ENCODE measurements at places on chromosomes 13 and 19.

DNA sequence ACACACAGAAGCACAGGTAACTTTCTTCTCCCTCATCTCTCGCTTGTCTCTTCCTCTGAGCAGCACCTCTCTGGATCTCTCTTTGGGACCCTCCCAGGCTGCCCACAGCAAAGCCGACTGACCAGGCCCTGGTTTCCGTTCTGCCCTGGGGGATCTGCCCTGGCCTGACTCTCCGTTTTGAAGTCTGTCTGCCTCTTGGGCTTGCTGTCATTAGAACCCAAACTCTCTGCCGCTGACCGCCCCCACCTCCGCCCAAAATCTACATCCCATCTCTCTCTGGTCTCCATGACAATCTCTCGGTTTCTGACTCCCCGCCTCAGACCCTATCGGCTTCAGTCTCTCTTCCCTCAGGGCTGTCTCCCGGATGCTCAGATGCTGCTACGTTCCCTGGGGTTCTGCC lies 6.9 kb downstream of the KCNC3 start:
- no peak for DNase-seq

- no peak for DNase-seq
Observed at GRCh38 chr13:75418997-75419396, 63.0 kb downstream of the TBC1D4 start.

DNA sequence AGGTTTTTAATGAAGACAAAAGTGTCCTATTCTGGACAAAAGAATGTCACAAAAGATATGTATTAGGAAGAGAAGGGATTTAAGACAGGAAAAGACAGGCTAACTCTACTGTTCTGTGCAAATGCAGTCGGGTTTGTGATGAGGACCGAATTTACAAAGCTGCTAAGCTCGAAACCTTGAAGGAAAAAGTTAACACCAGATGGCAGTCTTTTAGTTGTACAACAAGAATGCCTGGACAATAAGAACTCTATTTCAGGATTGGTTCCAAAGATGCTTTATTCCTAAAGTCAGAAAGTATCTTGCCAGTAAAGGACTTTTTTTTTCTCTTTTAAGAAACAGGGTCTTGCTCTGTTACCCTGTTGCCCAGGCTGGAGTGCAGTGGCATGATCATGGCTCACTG lies 51.1 kb downstream of the HS6ST3 start:
- DNase-seq, result no peak

GRCh38 chr13:29907670-29908069 lies 57.3 kb upstream of the UBL3 start:
- DNase-seq, result no peak

- DNase-seq, result no peak
Observed at GRCh38 chr13:39577203-39577602, 25.8 kb downstream of the LHFPL6 start.

DNA sequence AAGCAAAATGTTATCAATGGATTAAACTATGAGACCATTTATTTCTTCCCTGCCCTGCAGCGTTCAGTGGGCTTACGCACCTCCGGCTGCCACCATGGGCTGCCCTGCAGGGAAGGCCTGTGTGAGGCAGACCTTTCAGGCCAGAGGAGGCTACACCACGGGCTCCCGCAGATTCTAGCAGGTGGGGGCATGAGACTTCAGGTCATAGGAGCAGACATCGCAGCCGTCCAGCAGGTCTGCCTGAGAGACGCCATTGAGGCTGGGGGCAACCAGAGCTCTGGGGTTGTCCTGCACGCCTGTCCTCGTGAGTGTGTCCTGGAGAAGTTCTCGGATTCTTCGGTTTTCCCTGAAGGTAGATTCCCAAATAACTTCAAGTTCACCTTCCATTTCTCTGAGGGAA lies 9.4 kb upstream of the SLC7A9 start:
- DNase-seq, result no peak

- DNase-seq, result no peak
Observed at GRCh38 chr19:49976496-49976895, 15.5 kb upstream of the SIGLEC11 start.

DNA sequence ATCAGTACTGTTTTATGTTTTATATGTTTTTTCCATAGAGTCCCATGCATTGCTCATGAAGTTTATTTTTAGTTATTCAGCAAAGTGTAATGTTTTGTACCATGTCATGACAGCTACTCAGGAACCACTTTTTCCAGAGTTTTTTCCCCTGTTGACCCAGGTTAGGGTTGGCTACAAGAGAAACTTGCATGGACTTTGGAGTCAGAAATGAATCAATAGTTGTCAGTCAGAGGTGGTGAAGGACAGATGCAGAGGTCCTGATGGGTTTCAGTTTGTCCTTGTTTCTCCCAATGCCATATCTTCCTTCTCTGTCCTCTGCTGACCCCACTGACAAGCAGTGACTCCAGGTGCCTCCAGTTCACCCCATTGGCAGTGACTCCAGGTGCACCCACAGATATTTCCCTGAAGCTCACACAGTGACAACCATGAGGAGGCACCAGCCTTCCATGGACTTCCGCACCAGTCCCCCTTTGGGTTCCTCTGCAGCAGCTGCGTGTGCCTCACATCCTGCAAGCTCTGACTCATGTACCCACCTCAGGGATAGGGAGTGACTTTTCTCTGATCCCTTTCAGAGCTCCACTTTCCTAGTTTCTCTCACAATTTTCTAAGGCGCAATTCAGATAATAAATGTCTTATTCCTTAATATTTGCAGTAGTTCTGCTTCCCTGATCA lies 92.1 kb downstream of the AKAP11 start:
- no peak for DNase-seq

DNA sequence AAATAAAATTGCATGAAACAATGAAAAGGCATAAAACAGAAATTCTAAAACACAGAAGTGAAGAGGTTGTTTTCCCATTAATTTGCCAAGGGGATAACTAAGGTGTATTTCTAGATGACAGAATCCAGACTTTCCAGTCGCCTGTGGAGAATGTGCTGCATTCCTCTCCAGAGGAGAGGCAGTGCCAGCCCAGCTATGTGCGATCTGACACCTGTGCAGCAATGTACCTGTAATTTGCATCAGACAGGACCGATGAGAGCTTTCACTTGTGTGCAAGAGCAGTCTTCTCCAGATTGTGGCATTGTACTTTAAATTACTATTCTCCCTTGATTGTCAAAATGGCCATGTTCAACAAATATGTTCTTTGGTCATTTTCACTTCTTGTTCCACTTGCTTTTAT lies 1037.9 kb downstream of the EFNB2 start:
- DNase-seq, result no peak

- no peak for DNase-seq
Observed at GRCh38 chr13:97188207-97188606, 33.9 kb upstream of the MBNL2 start.

- no peak for DNase-seq
Observed at GRCh38 chr13:64369121-64369520, 2861.0 kb downstream of the PCDH9 start.

- DNase-seq, result no peak
Observed at GRCh38 chr13:71866335-71867130, 471 bp downstream of the DACH1 start.

GRCh38 chr19:4429771-4430171 lies 27.3 kb downstream of the CHAF1A start:
- no peak for DNase-seq

GRCh38 chr19:11797491-11797890 lies 832 bp upstream of the ZNF491 start:
- DNase-seq, result peak; percentile 82

- no peak for DNase-seq
Observed at GRCh38 chr13:21328201-21328600, 130.9 kb downstream of the ZDHHC20 start.

DNA sequence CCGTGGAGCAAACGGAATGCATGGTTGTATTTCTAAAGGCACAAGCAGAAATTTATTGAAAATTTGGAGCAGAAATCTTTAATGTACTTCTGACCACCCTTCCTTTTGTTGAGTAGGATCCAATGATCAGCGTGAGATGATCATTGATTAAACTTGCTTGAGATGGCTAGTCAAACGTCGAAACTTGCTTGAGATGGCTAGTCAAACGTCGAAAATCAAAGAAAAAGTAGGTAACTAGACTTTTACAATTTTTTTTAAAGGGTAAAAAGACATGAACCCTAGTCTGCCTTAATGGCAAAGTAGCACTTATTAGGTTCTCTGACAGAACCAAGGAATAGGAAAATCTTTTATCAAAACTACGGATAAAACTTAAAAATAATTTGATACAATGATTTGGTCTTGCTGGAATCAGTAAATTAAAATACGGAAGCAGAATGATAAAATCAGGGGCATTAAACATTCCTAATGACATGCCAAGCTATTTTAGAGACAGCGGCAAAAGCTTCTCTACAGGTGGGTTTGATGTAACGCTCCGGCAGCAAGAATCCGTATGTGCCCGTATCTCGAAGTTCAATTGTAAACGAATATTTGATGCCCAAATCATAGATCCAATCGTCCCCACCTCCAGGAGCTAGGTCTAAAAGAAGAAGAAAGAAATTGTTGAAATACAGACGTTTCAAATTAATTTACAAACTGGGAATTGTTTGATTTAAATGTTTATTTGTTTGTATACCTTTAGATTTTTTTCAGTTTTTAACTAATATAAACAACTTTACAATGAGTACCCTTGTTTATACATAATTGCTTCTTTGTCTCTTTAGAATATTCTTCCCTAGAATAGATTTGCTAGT lies 841 bp upstream of the ZC3H13 start:
- DNase-seq, result no peak

DNA sequence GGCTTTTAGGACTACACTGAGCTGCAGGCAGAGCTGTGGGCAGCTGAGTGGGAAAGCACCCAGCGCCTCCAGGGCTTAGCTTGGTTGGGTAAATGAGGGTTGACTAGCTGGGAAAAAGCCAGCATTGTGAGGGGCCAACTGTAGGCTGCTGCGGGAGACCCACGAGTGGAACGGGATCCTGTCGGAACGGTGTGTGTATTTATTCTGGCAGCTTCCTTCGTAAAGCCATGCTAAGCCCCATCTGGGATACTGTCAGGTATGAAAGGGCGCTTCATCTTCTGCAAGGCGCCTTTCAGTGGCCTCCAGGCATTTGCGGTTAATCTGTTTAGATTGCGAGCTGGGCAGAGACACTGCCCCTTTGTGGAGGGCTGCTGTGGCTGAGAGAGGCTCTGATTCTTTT lies 39.5 kb upstream of the CNMD start:
- no peak for DNase-seq

- peak; percentile 35 for DNase-seq
Observed at GRCh38 chr19:49512970-49513745, 697 bp downstream of the FCGRT start.

GRCh38 chr13:111955412-111956065 lies 111.4 kb upstream of the SOX1 start:
- DNase-seq, result no peak

- no peak for DNase-seq
Observed at GRCh38 chr13:45849408-45849807, 2.1 kb downstream of the SIAH3 start.

DNA sequence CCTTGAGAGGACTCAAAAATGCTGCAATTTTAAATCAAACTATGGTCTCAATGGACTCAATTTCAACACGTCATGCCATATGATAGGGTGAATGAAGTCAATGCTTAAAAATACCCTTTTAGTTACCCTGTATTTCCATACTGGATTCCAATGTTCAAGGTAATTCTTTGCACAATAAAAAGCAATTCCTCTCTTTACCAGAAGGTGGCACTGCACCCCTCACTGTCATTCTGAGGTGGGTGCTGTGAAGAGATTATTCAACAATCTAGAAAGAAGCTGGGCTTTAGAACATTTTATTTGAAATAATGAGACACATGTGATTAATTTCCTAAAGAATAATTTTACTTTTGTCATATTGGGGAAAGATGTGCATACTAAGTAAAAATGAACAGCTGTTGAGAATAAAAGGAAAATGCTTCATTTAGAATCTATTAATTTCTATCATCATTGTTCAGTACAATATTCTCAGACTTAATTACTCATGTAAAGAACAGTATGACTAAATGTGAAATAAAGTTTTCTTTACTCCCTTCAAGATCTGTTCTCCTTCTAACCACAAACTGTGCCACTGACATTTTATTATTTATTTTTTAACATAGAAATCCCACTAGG lies 789.1 kb downstream of the GPC5 start:
- no peak for DNase-seq

DNA sequence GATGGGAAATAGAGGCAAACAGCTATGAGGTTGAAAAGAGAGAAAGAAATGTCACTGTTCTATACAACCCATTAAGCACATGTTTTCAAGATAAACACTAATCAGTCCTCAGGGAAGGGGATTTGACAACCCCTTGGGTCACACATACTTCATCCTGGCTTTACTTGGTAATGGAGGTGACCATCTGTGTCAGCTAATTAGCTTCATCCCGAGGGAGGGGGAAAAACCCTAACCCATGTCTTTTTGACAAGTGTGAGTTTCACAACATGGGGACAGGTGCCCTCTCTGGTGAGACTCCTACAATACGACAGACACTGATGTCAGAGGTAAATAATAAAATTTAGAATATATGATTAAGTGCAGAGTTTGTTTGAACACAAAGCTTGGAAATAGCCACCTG lies 43.1 kb downstream of the ZNF611 start:
- DNase-seq, result no peak

GRCh38 chr19:6062961-6063575 lies 47.2 kb downstream of the RFX2 start:
- no peak for DNase-seq

- DNase-seq, result no peak
Observed at GRCh38 chr13:105848494-105848893, 687.0 kb downstream of the EFNB2 start.

DNA sequence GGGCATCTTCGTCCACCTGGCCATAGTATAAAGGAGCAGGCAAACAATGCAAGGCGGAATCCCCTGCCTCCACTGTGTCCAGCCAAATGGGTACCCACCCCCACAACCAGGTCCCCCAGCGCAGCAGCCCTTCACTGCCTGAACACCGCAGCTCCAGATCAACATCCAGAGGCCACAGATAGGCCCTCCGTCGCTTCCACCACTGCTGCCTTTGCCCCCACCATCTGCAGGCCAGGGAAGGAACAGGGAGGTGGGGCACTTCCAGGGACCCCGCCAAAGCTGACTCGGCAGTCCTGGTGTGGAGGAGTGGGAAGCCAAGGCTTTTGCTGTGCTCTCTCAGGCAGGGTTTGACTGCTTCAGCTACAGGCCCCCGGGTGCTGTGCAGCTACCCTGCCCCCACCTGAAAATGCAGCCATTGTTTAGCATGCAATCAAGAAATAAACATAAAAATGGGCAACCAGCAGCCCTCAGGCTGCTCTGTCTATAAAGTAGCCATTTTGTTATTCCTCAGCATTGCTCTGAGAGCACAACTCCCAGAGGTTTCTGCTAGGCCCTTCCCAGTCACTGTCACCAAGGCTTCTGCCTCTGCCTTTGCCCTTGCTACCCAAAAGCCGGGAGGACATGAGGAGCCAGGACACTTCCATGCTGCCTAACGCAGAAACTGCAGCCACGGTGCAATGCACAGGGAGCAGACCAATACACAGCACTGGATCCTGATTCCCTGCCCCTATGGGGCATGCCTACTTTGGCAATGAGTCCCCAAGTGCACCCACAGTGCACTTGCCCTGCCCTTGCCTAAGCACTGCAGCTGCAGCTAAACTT lies 733.2 kb upstream of the KLHL1 start:
- no peak for DNase-seq

- no peak for DNase-seq
Observed at GRCh38 chr13:82827724-82828123, 1054.5 kb downstream of the SLITRK1 start.
